ENCODE measurements at places on chromosomes 11 and 22. TPM values are rescaled to one million over a fixed set of nuclear protein-coding genes. Genes with fewer than 3 reads are reported as not detected.

WNT7B gene
- not detected for total RNA-seq

SART1 gene
- 72.9 TPM for total RNA-seq

PGGHG gene
- 17.0 TPM for total RNA-seq

ASCL2 gene
- total RNA-seq: 2.5 TPM

CDKN1C gene
- 1.2 TPM for total RNA-seq

MYBPC3 gene
- total RNA-seq: not detected

VWA5A gene
- total RNA-seq: 12.5 TPM

CCND1 gene
- total RNA-seq: 0.67 TPM

OSM gene
- 38.7 TPM for total RNA-seq

CHRM1 gene
- total RNA-seq: not detected
